SJSA1 (cell line): ENCODE measurements at places on chromosomes 12 and 14. TPM values are rescaled to one million over a fixed set of nuclear protein-coding genes. Genes with fewer than 3 reads are reported as not detected.

The HPD gene
- total RNA-seq, result 0.11 TPM in 1 of 2 replicates, not detected in the other

The TDRD9 gene
- 2.2 and 4.1 TPM in 2 replicates for total RNA-seq

The LGR5 gene
- total RNA-seq, result not detected in 2 replicates

The RARG gene
- 13.5 and 13.6 TPM in 2 replicates for total RNA-seq

The SSTR1 gene
- total RNA-seq, result not detected in 2 replicates

The GRIN2B gene
- not detected in 2 replicates for total RNA-seq

The NIN gene
- total RNA-seq, result 33.8 and 34.7 TPM in 2 replicates

The RNASE7 gene
- total RNA-seq, result not detected in 2 replicates

The UBE2N gene
- 103 and 123 TPM in 2 replicates for total RNA-seq

The PLA2G1B gene
- total RNA-seq, result not detected in 2 replicates

DNA sequence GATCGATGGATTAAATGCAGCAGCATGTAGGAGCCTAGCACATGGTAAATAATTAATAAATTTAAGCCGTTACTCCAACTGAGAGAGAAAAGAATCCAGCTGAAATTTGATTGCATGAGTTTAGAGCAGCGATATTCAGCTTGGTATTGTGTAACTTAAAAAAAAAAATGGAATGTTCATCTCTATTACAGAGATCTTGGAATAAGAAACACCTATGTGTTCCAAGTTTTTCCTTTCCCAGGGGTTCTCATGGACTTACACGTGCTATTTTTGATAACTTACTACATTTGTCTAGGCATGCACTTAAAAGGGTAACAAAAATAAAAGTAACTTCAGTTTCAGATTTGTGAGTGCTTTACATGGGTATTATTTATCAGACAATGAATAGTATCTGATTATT lies 122.8 kb downstream of the RASSF9 start:
- no peaks in the 10 kb centered on the region for H3K36me3 ChIP-seq
- no peaks in the 10 kb centered on the region for H3K27me3 ChIP-seq
- no peak overlapping the region for H3K27ac ChIP-seq
- no peak for DNase-seq

- peak overlapping the region; percentile 80 for H3K27ac ChIP-seq
- H3K36me3 ChIP-seq, result no peaks in the 10 kb centered on the region
- H3K27me3 ChIP-seq, result no peaks in the 10 kb centered on the region
Measured at GRCh38 chr12:13186302-13186701, 10.2 kb upstream of the EMP1 start.

DNA sequence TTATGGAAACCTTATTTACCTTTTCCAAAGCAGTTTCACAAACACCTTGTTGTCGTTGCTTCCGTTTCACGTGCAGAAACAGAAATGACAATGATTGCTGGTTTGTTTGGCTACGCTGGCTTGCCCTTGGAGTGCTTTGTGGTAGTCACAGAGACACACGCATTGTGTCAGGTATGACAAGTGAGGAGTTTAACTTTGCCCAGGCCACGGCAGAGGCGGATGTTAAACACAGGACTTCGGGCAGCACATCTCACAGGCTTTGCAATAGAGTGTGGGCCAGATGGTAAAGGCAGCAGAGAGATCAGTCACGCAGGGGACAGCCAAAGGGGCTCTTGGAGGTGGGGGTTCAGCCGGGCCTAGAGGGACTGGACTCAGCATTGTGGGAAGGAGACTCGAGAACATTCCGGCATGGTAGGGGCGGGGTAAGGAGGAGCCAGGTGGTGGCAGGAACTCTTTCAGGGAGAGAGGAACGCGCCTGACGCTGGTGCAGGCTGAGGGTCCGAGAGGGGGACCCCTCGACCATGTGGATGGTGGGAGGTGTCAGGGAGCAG lies 59.8 kb upstream of the KCNA1 start:
- no peak overlapping the region for H3K4me3 ChIP-seq
- H3K27ac ChIP-seq, result no peak overlapping the region
- DNase-seq, result no peak
- peaks cover 4% of the 10 kb centered on the region for H3K27me3 ChIP-seq
- no peaks in the 10 kb centered on the region for H3K36me3 ChIP-seq

- H3K4me1 ChIP-seq, result no peaks in the 10 kb centered on the region; the same call in 1 of the 2 replicates
- H3K27me3 ChIP-seq, result no peaks in the 10 kb centered on the region
- DNase-seq, result no peak
- no peak overlapping the region for H3K27ac ChIP-seq
- no peaks in the 10 kb centered on the region for H3K36me3 ChIP-seq
Measured at GRCh38 chr12:49872781-49873181, 29.9 kb upstream of the BCDIN3D start.

GRCh38 chr14:58738189-58738836 lies 100.6 kb downstream of the DACT1 start:
- no peaks in the 10 kb centered on the region for H3K27me3 ChIP-seq
- H3K4me1 ChIP-seq, result peaks cover 30% of the 10 kb centered on the region
- H3K4me3 ChIP-seq, result no peak overlapping the region
- DNase-seq, result peak; percentile 80
- H3K27ac ChIP-seq, result peak overlapping the region; percentile 25

- H3K4me3 ChIP-seq, result no peak overlapping the region
- no peak overlapping the region for H3K27ac ChIP-seq
- no peaks in the 10 kb centered on the region for H3K27me3 ChIP-seq
- H3K4me1 ChIP-seq, result no peaks in the 10 kb centered on the region
Measured at GRCh38 chr12:10543499-10543898, 37.8 kb downstream of the EIF2S3B start.

GRCh38 chr12:86194721-86195120 lies 61.5 kb downstream of the MGAT4C start:
- H3K4me1 ChIP-seq, result no peaks in the 10 kb centered on the region
- H3K4me3 ChIP-seq, result no peak overlapping the region
- H3K36me3 ChIP-seq, result no peaks in the 10 kb centered on the region
- DNase-seq, result no peak
- H3K27me3 ChIP-seq, result no peaks in the 10 kb centered on the region
- no peak overlapping the region for H3K27ac ChIP-seq

DNA sequence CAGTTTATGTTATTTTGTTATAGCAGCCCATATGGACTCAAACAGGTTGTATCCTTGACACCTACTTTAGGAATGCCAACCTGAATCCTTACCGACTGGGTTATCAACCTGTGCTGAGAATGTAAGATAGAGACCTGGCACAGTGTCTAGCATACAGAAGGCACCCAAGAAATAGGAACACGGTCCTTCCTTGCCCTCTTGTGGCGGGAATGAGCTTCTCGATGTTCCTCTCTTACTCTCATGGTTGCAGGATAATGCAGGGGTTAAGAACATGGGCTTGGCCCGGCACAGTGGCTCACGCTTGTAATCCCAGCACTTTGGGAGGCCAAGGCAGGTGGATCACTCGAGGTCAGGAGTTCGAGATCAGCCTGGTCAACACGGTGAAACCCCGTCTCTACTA lies 6.5 kb downstream of the C12orf43 start:
- H3K27me3 ChIP-seq, result no peaks in the 10 kb centered on the region
- peaks cover 40% of the 10 kb centered on the region for H3K36me3 ChIP-seq
- peak; percentile 18 for DNase-seq

GRCh38 chr14:59633486-59633885 lies 56.9 kb upstream of the CCDC175 start:
- no peak overlapping the region for H3K4me3 ChIP-seq
- no peak overlapping the region for H3K27ac ChIP-seq
- DNase-seq, result no peak
- H3K4me1 ChIP-seq, result 0 out of 2 replicates have a peak, but pooled peaks cover 4% of the 10 kb centered on the region

DNA sequence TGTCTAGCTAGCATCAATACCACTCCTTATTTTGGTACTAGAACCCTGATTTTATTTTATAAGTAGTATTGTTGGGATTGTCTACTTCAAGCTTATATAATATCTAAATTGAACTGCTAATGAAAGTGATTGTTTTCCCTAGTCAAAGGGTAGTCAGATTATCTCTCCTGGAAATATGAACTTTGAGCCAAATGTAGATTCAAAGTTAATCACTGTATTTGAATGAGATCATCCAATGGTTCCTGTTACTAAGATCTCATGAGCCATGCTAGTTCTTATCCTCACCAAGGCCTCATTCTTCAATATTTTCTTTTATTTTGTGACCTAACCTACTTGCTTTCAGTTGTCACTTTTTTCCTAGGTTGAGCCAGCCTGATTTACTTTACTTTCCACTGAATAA lies 276.7 kb downstream of the RASSF9 start:
- H3K4me3 ChIP-seq, result no peak overlapping the region
- no peaks in the 10 kb centered on the region for H3K27me3 ChIP-seq
- H3K4me1 ChIP-seq, result no peaks in the 10 kb centered on the region
- H3K36me3 ChIP-seq, result no peaks in the 10 kb centered on the region
- DNase-seq, result no peak
- no peak overlapping the region for H3K27ac ChIP-seq

DNA sequence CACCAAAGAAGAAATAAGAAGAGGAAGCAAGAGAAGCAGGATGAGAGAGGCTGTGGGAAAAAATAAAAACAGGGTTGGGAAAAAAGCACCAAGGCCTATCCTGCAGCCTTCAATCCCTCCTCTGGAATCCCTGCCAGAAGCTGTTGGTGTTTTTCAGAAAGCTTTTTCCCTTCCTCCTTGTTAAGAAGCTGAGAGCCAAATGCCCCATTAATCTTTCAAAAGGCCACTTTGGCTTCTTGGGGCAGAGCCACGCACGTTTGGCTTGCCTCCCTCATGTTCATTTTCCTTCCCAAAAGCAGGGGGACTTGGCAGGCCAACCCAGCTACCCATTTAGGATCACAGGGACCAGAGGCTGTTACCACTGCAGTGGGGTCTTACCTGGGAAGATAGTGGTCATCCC lies 365.3 kb downstream of the NUAK1 start:
- no peaks in the 10 kb centered on the region for H3K36me3 ChIP-seq
- no peaks in the 10 kb centered on the region for H3K27me3 ChIP-seq
- peaks cover 6% of the 10 kb centered on the region; the same call in 1 of the 2 replicates for H3K4me1 ChIP-seq
- H3K4me3 ChIP-seq, result no peak overlapping the region

GRCh38 chr12:105748806-105749600 lies 389.8 kb downstream of the NUAK1 start:
- H3K27me3 ChIP-seq, result no peaks in the 10 kb centered on the region
- no peaks in the 10 kb centered on the region for H3K4me1 ChIP-seq
- no peak for DNase-seq
- no peak overlapping the region for H3K4me3 ChIP-seq
- H3K27ac ChIP-seq, result no peak overlapping the region
- no peaks in the 10 kb centered on the region for H3K36me3 ChIP-seq

- H3K27me3 ChIP-seq, result no peaks in the 10 kb centered on the region
- H3K36me3 ChIP-seq, result no peaks in the 10 kb centered on the region
- no peak overlapping the region for H3K4me3 ChIP-seq
- H3K27ac ChIP-seq, result peak overlapping the region; percentile 56
- H3K4me1 ChIP-seq, result peaks cover 40% of the 10 kb centered on the region
Measured at GRCh38 chr14:61476754-61477410, 155.5 kb downstream of the PRKCH start.

DNA sequence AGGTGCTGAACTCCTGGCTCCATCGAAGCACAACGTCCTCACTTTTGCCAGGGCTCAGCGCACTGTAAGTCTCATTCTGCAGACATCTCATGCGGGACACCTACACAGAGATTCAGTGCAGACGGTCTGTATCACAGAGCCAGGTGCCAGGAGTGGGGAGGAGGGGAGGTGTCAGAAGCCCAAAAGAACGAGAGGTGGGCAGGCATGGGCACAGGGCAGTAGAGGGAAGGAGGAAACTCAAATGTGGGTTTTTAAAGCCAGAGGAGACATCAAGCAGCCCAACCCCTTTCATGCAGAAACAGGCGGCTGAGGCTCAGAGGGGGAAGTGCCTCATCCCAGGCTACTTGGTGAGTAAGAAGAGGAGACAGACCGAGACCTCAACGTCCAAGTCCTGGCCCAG lies 2.5 kb upstream of the LPAR5 start:
- no peaks in the 10 kb centered on the region for H3K27me3 ChIP-seq
- peaks cover 3% of the 10 kb centered on the region; the same call in 1 of the 2 replicates for H3K4me1 ChIP-seq
- H3K27ac ChIP-seq, result no peak overlapping the region
- no peaks in the 10 kb centered on the region for H3K36me3 ChIP-seq
- no peak overlapping the region for H3K4me3 ChIP-seq

DNA sequence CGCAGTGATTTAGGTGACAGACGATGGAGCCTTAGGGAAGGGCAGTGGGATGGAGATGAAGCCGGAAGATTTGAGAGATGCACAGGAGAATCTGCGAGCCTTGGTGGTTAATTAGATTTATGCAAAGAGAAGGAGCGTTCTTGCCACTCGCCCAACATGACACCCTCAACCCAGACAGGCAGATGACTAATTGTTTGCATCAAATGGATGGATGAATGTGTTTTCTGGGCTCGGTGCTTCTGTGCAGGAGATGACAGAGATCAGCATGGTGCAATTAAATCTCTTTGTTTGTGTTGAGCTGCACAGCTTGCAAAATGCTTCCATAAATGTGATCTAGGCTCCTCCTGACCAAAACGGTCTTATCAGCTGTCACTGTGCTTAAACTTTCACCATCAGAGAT lies 202.3 kb upstream of the PRMT8 start:
- no peak overlapping the region for H3K4me3 ChIP-seq
- no peak overlapping the region for H3K27ac ChIP-seq
- H3K4me1 ChIP-seq, result no peaks in the 10 kb centered on the region
- no peak for DNase-seq
- H3K27me3 ChIP-seq, result no peaks in the 10 kb centered on the region
- no peaks in the 10 kb centered on the region for H3K36me3 ChIP-seq

- H3K4me1 ChIP-seq, result no peaks in the 10 kb centered on the region
- no peak overlapping the region for H3K27ac ChIP-seq
- DNase-seq, result no peak
- no peaks in the 10 kb centered on the region for H3K27me3 ChIP-seq
Measured at GRCh38 chr14:95207475-95208233, 50.3 kb upstream of the DICER1 start.
